Cardiac muscle cell (in vitro differentiated cells and primary cell): ENCODE measurements at places on chromosomes 16 and 17.

GRCh38 chr17:18862011-18862410 lies 4.1 kb downstream of the PRPSAP2 start:
- no peak for DNase-seq

DNA sequence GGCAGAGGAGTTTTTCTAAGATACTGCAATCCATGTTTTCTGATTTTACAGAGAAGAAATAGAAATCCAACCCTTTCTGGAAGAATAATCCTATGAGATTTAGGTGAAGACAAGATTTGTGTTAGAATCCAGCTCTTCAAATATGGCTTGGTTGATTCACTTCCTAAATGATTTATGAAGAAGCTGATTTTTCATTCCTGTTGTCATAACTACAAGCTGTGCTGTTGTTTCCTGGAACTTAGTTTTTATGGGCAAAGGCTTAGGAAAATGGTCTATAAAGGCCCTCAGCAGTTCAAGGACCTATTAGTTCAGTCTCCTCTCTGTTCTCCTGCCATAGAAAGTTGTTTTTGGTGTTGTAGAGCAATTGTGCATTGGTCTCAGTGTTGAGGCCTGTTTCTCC lies 174.2 kb upstream of the FAM20A start:
- DNase-seq, result peak; percentile 40

GRCh38 chr16:27844826-27845225 lies 218.7 kb downstream of the GSG1L start:
- DNase-seq, result no peak

- DNase-seq, result no peak
Observed at GRCh38 chr16:70495425-70496182, 27.8 kb downstream of the COG4 start.

DNA sequence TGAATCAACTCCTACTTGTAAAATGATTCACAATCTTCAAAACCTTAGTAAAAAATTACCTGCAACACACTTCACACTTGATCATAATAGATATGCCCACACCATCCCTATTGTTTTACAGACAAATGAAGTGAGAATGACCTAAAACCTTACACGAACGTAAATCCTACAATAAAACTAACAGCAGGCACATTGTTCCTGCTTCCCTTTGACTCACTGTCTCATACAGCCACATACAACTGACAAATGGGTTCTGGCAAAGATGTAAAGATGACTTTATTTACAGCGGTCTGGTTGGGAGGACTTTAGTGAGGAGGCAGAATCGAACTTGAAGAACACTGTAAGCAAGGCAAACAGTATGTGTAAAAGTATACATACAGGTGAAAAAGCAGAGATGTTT lies 188.7 kb downstream of the MYO1D start:
- DNase-seq, result no peak
